ENCODE measurements at places on chromosomes 7 and 10.
A peak's percentile ranks its signal among the peaks of the same experiment; 100 is the strongest.

DNA sequence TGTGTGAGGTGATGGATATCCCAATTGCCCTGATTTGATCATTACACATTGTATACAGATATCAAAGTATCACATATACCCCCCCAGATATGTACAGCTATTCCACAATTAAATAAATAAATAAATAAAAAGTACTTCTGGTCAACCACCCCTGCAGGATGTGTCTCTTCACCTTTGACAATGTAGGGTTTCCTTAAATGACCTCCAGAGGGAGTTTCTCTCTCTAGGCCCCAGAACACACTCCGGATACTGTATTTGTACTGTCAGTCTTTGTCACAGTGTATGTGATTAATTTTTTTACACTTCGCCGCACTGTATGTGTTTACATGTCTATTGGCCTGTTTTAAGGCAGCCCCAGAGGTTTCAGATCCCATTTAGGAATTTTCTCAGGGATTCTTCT, 123.6 kb downstream of the ADCYAP1R1 start:
- DNase-seq: no peak

- no peak for DNase-seq
These were observed 95.6 kb upstream of the ASAH2 start for GRCh38 chr10:50346942-50347341.

DNA sequence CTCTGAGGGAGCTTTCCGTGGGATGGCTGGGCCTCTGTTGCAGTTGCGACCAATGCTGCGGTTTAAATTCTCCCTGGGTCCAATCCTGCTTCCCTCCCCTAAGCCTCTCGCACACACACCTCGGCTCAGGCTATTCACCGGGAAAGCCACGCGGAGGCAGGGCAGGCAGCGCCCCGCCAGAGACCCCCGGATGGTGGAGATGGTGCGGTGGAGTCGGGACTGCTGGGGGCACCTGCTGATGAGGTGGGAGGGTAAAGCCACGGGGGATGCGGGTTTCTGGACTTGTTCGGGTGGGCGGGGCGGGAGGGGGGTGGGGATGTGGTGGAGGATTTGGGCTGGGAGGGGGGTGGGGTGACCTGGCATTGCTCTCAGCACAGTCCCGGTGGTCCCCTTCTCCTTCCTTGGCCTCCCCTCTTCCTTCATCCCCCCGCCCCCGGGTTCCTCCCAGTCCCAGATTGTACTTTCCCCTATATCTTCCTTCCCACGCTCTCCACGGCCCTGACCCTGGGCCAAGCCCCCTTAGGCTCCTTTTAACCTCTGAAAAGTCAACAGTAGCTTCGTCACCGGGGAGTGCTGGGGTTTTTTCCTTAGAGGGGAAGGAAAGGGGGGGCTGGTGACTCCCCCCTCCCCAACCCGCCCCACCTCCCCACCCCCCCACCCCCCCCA, 16.4 kb downstream of the UNCX start:
- no peak for DNase-seq

- peak; percentile 4 for DNase-seq
These were observed 481.0 kb downstream of the TNS3 start for GRCh38 chr7:47100817-47101435.

DNA sequence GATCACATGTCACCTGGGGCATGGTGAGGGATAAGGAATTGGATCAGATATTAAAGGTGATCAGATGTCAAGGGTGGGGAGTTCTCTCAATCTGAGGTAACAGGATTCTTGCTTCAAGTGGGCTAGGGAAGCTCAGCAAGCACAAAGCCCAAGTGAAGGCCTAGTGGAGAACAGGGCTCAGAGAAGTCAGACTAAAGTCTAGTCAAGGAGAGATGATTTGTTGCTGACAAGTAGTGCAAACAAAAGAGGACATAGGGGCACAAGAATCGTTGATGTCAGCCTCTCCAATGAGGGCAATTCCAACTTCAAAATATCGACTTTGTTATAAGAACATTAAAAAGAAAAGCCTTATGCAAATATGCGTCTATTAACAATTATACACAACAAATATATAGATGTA, 852.8 kb upstream of the CELF2 start:
- DNase-seq: no peak

DNA sequence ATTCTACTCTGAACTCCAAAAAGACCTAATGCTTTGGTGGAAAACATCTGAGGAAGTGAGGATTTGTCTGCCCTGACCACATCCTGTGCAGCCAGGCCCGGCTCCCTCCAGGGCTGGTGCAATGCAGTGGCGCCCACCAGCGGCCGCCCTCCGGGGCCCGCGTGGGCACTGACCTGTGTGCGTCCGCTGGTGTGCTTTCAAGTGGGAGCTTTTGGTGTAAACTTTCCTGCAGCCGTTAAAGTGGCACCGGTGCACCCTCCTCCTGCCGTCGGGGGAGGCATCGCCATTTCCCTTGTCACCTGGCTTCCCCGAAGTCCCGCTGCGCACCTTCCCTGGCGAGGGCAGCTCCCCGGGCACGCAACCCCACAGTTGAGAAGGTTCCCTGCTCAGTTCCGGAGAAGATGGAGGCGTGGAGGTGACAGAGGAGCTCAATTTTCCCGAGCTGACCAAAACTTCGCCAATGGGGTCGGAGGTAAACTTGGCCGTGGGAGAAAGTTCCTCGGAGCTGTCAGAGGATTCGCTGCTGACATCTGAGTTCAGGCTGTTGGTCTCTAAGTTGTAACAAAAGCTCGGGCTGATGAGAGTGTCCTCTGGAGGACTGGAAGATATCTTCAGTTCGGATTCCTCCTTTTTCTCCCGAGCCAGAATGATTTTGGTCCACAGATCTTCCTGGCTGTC, 3.4 kb downstream of the KLF6 start:
- DNase-seq: peak; percentile 60

DNA sequence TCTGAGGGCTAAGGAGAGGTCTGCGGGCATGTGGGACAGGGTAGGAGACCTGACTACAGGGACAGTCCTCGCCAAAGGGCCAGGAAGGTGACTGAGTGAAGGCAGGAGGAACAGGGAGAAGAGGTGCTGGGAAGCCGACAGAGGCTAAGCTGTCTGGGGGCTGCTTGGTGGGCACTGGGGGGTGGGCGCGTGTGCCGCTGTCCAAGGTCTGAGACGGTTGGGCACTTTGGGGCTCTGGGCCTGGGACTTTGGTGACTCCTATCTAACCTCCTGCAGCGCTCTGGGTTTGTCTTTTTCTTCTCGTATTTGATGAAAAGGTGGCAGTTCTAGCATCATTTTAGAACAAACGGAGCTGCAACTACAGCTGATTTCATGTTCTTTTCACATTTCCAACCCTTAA, 141.5 kb downstream of the C10orf105 start:
- no peak for DNase-seq

GRCh38 chr7:99244939-99245338, 27.7 kb upstream of the MYH16 start:
- peak; percentile 12 for DNase-seq

GRCh38 chr10:13658264-13658663, 71.5 kb downstream of the PRPF18 start:
- DNase-seq: peak; percentile 11

- no peak for DNase-seq
These were observed 24.9 kb downstream of the EPDR1 start for GRCh38 chr7:37945336-37945735.

DNA sequence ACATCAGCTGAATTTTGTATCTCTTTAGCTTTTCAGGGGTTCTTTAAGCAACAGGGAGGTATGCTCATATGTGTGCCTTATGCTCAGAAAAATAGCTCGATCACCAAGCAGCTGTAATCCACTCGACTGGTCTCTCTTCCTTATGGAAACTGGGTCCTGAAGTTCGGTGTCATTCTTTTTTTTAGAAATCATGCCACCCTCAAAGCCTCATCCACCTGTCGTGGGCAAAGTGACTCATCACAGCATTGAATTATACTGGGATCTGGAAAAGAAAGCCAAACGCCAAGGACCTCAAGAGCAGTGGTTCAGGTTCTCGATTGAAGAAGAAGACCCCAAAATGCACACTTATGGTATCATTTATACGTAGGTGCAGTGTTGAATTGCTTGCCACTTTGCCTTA, 83.6 kb downstream of the FANK1 start:
- no peak for DNase-seq

DNA sequence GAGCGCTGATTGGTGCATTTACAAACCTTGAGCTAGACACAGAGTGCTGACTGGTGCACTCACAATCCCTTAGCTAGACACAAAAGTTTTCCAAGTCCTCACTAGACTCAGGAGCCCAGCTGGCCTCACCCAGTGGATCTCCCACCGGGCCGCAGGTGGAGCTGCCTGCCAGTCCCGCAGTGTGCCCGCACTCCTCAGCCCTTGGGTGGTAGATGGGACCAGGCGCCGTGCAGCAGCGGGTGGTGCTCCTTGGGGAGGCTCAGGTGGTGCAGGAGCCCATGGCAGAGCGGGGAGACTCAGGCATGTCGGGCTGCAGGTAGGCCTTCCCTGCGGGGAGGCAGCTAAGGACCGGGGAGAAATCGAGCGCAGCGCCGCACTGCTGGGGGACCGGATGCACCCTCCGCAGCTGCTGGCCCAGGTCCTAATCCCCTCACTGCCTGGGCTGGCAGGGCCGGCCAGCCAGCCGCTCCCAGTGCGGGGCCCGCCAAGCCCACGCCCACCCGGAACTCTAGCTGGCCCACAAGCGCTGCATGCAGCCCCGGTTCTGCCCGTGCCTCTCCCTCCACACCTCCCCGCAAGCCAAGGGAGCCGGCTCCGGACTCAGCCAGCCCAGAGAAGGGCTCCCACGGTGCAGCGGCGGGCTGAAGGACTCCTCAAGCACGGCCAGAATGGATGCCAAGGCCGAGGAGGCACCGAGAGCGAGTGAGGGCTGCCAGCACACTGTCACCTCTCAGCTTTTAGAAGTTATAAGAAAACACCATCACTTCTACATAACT, 128.9 kb downstream of the ZNF438 start:
- no peak for DNase-seq

- DNase-seq: no peak
These were observed 374.9 kb downstream of the BBS9 start for GRCh38 chr7:33504266-33504665.

- DNase-seq: no peak
These were observed 142.2 kb downstream of the EMX2 start for GRCh38 chr10:117684672-117685211.

GRCh38 chr7:35257251-35258124, 3.6 kb upstream of the TBX20 start:
- DNase-seq: no peak

DNA sequence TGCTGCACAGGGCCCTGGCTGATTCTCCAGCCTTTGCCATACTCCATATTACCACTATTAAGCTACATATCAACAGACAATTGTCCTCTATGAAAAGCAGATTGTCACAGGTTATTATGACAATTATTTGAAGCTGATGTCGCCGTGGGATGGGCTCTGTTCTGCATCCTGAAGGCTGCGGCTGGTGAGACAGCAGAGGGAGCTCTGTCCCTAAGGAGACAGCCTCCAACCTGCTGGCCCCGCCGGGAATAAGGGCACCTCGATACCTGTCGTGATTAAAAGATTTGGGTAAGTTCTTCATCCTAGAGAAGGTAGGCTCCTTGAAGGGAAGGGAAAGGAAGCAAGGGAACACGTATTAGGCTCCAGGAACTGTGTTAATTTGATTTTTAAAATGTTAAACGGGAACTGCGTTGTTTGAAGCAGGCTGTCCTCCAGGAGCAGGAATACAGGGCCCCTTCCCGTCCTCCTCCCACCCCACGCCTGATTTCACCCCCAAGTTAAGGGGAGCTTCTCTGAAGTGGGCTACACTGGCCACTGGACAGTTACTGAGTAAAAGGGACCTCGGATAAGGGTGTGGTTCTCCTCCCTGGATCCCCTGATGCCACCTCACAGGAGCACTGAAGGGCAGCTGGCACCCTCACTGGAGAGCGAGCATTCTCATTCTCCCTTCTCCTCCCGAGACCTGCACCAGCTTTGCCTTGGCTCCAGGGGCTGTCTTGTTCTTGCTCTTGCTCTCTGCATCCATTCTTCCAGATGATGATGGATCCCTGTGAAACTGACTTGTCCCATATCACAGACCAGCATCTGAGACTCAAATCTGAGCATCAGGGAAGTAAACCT, 11.8 kb upstream of the TIAL1 start:
- peak; percentile 23 for DNase-seq

GRCh38 chr10:94112321-94112720, 118.6 kb downstream of the PLCE1 start:
- no peak for DNase-seq

- no peak for DNase-seq
These were observed 13.8 kb downstream of the SUFU start for GRCh38 chr10:102517553-102517952.

DNA sequence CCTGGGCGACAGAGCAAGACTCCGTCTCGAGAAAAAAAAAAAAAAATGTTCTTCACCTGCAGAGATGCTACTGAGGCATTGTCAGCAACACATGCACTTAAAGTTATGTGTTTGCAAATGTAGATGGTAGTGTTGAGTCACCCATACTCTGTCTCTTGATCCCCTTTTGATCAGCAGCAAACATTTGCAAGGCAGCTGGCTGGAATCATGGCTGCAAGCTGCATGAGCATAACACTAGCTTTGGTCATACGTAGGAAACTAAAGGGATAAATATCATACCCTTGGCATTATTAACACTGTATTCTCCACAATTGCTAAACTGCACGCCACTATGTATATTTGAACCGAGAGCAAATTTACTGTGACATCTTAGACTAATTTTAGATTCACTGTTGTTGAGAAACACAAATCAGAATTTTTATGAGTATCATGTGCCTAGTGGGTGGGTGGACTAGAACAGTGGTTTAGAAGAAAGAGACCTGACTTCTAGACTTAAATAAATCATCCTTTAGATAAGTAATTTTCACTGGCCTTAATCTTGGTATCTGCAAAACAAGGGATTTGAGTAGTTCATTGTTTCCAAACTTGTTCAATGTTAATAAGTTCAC, 229.3 kb upstream of the MEOX2 start:
- no peak for DNase-seq

- DNase-seq: no peak
These were observed 30.9 kb upstream of the VCL start for GRCh38 chr10:73967022-73967429.

DNA sequence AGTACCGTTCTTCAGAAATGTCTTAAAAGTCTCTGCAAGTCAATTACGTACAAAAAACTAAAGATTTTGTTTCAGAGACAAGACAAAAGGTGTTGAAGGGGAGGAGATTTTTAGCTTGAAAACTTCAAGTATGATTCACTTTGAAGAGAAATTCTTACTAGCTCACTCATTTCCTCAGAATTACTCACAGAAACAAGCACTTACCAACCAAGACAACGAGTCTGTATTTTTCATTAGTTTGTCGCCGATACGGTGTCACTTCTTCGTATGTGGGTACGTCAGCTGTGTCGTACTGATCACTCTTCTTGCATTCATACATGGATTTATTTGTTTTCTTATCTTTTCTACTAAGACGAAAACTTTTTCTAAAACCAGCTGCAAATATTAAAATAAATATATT, 90.6 kb upstream of the ODAD2 start:
- DNase-seq: no peak

DNA sequence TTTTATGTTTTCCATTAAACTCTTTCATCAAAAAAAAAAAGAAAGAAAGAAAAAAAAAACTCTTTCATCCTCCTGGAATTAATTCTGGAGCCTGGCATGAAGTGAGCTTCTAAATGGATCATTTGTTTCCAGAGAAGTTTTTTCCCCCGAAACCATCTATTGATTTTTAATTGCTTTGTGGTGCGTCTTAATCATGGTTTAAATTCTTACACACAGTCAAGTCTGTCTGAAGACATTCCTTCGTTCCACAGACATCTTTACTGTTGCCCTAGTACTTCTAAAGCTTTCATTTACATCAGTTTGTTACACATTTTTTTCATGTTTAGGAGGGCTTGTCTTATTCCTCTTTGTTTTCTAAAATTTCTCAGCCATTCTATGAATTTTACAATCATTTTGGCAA, 493.4 kb upstream of the FOXK1 start:
- no peak for DNase-seq

- no peak for DNase-seq
These were observed 26.2 kb downstream of the HIBADH start for GRCh38 chr7:27636326-27637006.

Data from CD14-positive monocyte (primary cell).